ENCODE measurements at places on chromosomes 1 and 21.

DNA sequence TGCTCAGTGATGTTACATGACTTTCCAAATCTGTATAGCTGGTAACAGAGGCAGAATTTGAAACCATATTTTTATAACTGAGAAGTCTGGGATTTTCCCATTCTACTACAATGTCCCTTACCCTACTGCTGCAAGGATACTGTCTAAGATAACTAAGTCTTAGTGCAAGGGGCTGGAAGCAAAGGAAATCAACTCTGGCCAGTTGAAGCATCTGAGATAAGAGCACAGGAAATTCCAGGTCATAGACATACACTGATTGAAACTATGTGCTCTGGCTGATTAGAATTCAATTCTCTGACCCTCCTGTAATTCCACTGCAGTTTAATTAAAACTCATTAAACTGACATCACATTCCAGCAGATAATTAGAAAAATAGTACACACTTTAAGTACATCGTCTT lies 267.7 kb upstream of the C1orf87 start:
- DNase-seq: no peak

DNA sequence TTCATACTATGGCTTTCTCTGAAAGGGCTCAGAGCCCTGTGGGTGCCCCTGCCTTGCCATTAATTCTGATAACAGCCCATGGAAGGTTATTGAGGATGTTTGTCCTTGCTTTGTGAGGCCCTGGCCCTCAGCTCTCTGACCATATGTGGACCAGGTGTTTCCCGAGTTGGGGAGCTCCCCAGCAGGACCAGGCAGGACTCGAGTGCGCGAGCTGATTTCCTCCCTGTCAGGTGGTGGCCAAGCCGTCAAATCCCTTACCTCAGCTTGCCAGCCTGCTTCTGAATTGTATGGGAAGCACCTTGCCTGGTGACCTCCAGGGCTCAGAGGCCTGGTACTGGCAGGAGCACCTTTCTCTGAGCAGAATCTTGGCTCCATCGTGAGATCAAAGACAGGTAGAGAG lies 17.9 kb upstream of the SDE2 start:
- DNase-seq: no peak

DNA sequence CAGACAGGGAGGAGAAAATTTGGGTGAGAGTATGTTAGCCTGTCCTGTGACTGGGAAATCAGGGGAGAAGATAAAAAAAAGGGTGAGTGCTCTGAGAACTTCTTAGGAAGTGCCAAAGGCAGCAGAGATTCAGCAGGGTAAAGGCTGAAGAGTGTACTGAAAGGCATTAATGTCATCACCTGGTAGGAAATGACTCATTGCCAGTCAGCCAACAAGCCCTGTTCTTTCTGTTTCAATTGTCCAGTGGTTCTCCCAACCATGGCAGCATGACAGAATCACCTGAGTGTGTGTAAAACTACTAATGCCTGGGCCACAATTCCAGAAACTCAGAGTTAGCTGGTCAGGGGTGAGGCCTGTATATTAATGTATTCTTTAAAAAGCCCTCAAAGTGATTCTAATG lies 83.5 kb downstream of the INTS7 start:
- DNase-seq: no peak

- no peak for DNase-seq
These were observed 287.9 kb downstream of the LTN1 start for GRCh38 chr21:28704746-28705145.

DNA sequence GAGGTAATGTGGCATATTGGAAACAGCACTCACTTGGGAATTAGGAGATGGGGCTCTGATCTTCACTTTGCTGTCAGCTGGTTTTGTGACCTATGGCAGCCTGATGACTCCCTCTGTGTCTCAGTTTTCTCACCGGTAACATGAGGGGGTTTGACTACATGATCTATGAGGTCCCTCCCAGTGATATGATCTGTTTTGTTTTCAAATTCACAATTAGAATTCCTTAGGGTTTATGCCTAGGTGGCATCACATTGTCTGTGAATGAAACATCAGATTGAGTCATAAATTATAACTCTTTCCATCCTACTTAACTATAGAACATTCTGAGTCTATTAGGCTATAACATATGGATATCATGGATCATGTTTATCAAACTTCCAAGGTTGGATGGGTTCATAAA lies 386.6 kb downstream of the PTBP2 start:
- DNase-seq: no peak

DNA sequence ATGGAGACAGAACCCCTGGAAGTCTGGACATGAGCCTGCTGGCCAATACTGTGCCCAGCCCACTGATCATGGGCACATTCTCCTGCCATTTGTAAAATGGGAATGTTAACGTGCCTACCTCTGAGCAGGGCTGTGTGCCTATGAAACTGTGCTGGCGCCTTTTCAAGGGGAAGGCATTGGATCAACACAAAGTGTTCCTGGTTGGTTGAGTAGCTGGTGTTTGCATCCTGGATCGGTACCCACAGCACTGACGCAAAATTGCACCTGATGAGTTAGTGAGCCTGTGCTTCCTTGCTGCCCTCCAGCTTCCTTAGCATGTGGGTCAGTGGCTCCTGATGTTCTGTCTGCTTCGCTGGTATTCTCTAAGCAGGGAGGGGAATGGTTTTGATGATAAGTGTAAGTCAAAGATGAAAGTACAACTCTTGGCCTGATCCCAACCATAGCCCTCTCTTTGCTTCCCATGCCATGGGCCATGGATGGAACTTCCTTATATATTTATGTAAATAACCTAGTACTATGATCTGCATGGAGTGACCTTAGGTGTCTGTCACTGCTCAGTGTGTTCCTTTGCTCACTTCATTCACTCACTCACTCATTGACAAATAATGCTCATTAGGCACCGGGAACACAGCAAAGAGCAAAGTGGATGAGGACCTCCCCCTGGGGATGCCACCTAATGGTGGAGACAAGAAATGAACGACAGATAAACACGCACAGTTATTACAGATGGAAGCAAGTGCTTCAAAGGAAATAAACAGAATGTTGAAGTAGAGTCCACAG lies 22.7 kb downstream of the MAB21L3 start:
- DNase-seq: no peak

DNA sequence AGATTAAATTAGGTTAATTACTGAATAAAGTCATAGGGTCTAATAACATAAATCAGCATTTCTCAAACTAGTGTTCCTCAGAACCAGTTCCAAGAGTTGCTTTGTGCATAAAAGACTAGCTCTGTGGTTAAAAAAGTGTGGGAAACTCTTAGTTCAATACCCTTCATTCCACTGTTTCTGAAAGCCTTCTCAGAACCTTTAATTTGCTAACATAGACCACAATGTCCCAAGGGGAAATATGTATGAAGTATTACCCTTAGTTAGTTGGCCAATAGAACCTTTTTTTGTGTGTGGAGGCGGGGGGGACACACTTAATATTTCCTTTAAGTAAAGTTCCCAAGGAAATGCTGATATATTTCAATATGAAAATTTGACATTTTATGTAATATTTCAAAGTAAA lies 20.4 kb downstream of the ODF2L start:
- DNase-seq: no peak

Measured in liver (tissue), 10 donors.